ENCODE measurements at places on chromosomes 2 and 18.

- DNase-seq = no peak
These were observed 32.6 kb upstream of the KCNF1 start for GRCh38 chr2:10879159-10879558.

- DNase-seq = no peak
These were observed 33.6 kb downstream of the DGKD start for GRCh38 chr2:233387667-233388528.

GRCh38 chr2:98480598-98480997 lies 35.9 kb downstream of the INPP4A start:
- DNase-seq = no peak

- DNase-seq = no peak
These were observed 79.9 kb upstream of the FAM237A start for GRCh38 chr2:206562375-206562774.

- no peak for DNase-seq
These were observed 17.1 kb downstream of the EPB41L5 start for GRCh38 chr2:120029672-120030640.

DNA sequence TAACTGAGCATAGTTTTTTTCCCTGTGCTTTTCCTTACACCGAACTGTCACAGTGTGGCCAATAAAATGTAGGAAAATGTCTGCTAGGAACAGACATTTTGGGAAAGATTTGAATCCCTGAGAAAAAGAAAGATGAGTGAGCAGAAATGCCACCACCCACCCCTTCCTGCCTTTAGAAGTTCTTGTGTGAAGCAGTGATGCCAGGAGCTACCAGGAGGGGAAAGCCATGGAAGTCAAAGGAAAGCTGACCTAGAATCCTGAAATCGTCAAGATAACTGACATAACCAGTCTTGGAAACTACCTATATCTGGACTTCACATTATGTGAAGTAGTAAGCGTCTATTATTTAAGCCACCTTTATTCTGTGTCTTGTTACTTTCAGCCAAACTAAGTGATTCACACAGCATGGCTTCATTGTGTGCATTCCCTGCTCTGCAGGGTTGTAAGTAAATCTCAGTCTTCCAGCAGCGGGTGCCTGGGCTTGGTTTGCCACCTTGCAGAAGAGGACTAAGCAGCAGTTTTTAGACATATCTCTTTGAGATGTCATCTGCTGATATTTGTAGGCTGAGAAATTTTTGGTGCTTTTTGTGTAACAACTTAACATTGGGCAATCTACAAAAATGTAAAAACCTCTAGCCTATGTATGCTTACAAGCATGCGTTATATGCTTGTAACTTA lies 11.2 kb upstream of the SPRED2 start:
- no peak for DNase-seq

DNA sequence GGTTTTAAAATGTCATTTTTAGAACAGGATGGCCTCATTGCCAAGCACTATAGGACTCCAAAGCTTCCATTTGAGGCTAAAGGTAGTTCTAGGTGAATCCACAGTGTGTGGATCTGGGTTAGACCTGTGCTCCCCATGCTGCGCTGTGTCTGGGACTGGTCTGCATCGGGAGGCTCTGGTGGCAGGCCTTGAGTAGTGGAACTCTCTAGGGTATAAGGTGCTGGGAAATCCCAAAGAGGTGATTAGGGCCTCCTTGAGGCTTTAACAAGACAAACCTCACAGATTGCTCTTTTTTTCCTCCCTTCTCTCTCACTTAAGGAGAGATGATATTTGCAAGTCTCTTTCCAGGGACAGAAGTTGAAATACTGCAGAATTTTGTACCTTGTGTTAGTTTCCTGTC lies 9.3 kb downstream of the SEC11C start:
- no peak for DNase-seq

- no peak for DNase-seq
These were observed 665.8 kb upstream of the ZEB2 start for GRCh38 chr2:145185696-145186095.

- DNase-seq = no peak
These were observed 246.4 kb upstream of the HDAC4 start for GRCh38 chr2:239647052-239647819.

GRCh38 chr18:32284284-32284683 lies 94.4 kb downstream of the MEP1B start:
- no peak for DNase-seq

- no peak for DNase-seq
These were observed 6.5 kb upstream of the MAL start for GRCh38 chr2:95018861-95019550.

DNA sequence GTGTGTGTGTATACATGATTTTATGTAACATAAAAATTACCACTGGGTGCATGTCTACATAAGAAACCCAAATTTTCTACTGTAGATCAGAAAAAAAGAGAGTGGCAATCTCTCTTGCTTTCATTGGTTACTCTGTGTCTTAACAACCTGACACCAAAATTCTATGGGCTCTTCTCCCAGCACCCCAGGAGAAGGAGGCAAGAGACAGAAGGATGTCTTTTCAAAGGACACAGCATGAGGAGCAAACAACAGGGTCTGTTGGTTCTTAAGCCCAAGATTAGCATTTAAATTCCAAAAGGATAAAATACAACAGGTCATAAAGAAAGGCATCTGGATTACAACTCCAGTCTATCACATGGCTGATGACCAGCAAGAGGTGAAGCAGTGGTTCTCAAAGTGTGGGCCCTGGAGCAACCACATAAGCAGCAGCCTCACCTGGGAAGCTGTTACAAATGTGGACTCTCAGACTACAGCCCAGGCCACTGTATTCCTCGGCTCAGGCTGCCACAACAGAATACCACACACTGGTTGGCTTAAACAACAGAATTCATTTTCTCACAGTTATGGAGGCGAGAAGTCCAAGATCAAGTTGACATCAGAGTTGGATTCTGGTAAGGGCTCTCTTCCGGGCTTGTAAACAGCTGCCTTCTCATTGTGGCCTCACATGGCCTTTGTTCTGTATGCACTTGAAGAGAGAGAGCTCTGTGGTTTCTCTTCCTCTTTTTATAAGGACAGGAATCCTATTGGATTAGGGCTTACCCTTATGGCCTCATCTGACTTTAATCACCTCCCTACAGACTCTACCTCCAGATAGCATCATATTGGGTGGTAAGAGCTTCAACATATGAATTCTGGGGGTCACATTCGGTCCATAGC lies 79.8 kb upstream of the RNF152 start:
- DNase-seq = no peak

- no peak for DNase-seq
These were observed 632 bp downstream of the AFTPH start for GRCh38 chr2:64524604-64525316.

GRCh38 chr18:39840406-39840805 lies 2114.6 kb upstream of the PIK3C3 start:
- DNase-seq = no peak

DNA sequence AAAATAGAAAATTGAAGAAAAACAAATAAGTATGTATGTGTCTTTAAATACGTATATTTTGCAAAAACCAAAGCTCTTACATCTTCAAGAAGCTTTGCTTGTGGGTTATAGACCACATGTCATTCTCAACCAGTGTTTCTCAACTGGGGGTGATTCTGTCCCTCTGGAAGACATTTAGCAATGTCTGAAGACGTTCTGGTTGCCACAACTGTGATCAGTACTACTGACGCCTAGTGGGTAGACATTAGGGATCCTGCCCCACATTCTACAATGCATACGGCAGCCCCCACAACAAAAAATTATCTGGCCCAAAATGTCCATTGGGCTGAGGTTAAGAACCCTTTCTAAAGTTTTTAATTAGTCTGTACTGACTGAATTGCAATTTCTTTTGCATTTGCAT lies 48.4 kb downstream of the UNC50 start:
- DNase-seq = no peak

- DNase-seq = no peak
These were observed 61.4 kb upstream of the DNER start for GRCh38 chr2:229775614-229776313.

DNA sequence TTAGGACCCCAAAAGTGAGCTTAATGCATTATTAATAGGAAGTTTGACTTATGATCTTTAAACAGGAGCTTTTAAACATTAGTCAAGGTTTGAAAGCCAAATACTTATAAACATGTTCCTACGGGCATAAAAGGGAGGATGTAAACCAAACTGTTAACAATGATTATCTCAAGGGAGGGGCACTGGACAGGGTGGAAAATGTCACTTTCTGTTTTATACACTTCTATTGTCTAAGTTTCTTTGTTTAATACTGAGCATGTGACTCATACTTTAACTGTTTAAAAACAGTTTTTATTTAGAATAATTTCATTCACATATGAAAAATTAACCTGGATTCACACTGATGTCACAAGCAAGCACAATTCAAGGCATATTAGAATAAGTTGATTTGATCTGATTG lies 18.3 kb upstream of the ITGA6 start:
- no peak for DNase-seq

DNA sequence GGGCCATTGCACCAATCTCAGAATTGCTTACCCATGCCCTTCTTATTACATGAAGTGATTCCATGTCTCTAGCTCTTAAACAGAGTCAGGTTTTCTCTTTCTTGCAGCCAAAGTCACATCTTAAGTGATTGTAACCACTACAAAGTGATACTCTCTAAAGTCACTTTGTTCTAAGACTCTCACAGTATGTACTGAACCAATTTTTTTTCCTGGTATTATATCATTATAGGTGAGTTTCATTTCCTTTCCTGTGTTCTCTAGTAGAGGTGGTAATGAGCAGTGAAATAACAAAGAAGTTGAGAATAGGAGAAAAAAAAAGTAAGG lies 66.3 kb upstream of the DARS1 start:
- DNase-seq = no peak

DNA sequence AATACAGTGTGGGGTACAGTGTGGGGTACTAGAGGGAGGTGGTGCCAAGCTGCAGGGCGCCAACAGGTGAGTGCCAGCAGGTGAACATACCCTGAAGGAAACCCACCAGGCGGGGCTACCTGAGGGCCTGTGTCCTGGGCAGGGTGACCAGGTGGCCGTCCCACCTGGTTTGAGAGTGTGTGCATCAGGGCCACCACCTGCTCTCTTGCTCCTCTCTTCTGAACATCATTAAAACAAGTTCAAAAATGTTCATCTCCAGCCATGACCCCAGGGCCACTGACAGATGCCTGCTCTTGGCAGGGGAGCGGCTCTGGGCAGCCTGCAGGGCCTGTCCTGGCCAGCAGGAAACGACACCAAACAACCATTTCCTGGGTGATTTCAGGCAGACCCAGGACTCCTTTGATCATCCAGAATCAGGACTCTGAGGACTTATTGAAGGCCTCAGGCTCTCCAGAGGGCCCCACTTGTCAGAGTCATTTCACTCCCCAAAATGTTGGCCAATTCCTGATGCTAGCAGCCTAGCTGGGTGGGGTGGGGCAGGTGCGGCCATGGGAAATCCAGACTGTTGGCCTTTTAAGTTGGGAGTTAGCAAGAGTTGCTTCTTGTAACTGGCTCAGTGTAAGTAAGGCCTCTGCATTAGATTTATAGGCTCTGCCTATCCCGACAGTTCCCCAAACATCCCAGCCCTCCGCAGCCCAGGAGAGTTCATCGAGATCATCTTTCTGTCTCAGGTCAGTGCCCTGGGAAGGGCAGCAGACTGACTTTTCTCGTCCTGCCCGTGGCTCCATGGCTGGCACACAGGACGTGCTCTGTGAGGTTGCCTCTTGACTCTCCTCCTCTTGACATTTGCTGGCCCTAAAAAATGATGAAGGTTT lies 111.5 kb upstream of the ZNF236 start:
- no peak for DNase-seq

DNA sequence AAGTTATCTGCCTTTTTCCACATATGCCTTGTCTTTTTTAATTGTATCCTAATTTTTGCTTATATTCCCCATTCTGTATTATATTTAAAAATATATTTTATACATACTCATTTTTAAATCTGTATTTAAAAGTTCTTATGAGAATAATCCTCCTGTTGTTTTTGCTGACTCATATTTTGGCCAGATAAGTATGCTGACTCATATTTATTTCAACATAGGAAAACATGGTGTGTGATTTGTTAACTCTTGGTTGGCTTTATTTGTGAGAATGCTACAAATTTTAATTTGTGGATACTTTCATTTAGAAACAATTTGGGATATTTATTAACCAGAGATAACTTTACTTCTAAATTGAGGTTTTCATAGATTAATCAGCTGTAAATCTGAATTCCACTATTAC lies 587.7 kb downstream of the CPS1 start:
- no peak for DNase-seq

DNA sequence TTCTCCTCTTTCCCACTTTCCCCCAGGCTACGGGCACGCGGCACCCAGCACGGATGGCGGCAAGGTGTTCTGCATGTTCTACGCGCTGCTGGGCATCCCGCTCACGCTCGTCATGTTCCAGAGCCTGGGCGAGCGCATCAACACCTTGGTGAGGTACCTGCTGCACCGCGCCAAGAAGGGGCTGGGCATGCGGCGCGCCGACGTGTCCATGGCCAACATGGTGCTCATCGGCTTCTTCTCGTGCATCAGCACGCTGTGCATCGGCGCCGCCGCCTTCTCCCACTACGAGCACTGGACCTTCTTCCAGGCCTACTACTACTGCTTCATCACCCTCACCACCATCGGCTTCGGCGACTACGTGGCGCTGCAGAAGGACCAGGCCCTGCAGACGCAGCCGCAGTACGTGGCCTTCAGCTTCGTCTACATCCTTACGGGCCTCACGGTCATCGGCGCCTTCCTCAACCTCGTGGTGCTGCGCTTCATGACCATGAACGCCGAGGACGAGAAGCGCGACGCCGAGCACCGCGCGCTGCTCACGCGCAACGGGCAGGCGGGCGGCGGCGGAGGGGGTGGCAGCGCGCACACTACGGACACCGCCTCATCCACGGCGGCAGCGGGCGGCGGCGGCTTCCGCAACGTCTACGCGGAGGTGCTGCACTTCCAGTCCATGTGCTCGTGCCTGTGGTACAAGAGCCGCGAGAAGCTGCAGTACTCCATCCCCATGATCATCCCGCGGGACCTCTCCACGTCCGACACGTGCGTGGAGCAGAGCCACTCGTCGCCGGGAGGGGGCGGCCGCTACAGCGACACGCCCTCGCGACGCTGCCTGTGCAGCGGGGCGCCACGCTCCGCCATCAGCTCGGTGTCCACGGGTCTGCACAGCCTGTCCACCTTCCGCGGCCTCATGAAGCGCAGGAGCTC lies 35.4 kb downstream of the KCNK3 start:
- no peak for DNase-seq

DNA sequence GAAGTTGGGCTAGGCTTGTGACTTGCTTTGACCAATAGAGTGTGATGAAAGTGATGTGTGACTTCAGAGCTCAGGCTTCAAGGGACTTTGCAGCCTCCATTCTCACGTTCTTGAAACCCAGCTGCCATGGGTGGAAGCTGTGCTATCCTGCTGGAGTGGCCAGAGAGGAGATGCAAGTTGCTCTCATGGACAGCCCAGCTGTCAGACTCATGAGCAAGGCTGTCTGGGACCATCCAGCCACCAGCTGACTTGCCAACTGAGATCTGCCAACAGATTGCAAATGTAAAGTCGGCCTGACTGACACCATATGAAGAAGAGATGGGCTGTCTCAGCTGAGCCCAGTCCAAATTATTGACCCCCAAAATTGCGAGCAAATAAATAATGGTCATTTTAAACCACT lies 226.4 kb upstream of the CXCR4 start:
- DNase-seq = no peak
